Left cardiac atrium (tissue), 4 donors: ENCODE measurements at places on chromosomes 12 and 14.

DNA sequence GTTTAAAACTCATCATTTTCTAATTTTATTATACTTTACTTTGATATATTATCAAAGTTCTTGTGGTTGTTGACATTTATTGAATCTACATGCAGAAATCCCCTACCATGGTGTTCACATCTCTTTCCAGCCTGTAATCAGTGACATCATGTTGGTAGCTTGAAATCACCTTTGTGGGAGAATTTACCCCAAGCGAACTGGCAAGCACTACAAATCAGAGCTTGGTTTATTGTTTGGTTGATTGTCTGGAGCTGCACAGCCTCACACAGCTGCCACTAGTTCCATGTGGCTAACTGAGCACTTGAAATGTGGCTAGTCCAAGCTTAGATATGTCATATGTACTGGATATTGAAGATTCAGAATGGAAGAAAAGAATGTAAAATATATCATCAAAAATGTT lies 15.4 kb upstream of the KRT5 start:
- DNase-seq, result no peak

DNA sequence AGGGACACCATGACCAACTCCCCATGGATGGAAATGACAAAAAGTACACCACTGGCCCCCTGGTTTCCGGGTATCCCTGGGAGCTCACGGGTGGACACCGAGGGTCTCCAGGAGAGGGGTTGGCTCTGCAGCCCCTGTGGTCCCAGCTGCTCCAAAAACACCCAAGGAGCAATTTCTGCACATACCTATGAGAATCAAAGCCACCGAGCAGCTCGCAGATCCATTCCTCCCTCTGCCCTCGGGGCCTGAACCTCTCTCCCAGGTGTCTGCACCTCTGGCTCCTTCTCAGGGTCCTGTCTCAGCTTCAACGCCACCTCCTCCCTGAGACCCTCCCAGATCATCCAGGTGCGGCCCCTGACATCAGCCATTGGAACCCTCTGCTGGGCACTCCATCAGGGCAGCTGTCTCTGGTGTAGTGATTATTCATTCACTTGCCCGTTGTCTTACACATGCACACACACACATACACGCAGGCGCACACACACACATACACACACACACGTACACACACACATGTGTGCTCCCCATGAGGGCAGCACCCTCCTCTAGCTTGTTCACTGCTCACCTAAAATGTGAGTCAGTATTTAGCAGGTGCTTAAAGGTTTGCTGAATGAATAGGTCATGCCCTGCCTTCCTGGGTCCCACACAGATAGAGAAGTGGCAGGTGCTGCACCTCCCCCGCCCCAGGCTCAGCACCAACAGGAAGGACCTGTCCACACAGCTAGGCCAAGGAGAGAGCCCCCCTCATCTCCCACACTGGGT lies 5.9 kb downstream of the RIMBP2 start:
- DNase-seq, result no peak

DNA sequence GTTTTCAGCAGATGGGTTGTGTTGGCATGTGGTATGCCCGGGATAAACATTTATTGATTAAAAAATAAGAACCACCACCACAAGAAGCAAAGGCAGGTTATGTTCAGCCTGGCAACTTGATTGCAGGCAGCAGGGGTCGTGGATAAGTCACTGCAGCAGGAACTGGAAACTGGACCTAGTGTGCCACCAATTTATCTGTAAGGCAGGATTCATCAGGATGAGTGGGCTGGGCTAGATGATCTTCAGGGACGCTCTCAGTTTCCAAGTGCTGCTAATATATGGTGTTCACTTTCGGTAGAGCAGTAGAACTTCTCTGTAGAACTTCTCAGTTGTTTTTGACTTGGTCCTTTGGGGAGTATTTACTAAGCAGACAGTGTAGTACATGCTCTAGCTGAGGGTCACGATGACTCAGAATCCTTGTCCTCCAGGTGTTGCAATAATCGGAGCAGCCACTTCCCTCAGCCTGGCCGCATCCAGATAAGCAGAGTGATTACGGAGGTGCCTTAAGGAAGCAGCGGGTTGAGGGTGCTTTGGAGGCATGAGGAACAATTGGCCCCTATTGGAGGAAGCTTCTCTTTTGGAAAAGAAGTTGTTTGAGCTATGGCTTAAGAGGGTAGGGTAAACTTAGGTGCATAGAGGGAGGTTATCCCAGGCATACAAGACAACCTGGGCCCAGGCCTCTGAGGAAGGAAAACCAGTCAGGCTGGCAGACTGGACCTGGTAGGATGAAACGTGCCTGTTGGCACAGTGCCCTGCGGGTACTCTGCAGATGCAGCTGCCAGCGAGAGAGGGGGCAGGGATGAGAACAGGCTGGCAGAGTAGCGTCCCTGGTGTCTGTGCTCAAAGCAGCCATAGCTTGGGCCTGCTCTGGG lies 104.0 kb downstream of the GPR135 start:
- peak; percentile 76 for DNase-seq

- no peak for DNase-seq
These were observed 76.6 kb upstream of the OSBPL8 start for GRCh38 chr12:76636121-76636692.

DNA sequence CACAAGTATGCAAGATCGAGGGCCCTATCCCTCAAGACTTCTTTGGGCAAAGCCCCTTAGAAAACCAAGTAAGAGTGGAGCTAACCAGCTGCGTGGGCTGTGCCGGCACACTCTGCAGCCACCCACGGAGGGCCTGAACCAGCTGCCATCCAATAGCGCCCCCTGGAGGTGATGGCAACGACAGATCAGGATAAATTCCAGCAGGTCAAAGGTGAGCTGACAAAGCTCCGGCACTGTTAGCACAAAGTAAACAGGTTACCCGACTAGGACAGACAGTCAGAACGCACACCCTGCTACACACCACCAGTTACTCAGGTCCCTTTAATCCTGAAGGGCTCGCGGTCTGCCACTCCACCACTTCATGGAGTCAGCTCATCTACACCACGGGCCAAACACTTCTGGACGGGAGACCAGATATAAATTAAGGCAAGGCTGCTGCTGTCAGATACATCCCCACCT lies 4.9 kb downstream of the ZBTB39 start:
- peak; percentile 78 for DNase-seq

- DNase-seq, result no peak
These were observed 646 bp upstream of the OR6C4 start for GRCh38 chr12:55548756-55549155.

DNA sequence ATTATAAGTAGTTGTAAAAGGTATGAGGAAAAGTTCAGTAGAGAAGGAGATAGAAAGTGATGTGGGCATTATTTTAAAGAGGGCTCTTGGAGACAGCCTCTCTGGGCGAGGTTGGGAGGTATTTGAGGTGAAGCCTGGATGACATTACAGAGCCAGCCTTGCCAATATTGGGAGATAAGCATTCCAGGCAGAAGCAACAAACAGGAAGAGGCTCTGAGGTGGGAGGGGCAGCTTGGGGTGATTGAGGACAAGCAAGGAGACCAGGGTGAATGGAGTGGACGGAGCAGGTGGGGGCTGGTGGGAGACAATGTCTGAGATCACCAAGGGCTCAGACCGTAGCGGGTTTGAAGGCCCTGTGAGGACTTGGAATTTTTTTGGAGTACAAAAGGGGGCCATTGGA lies 87.3 kb downstream of the DYRK2 start:
- DNase-seq, result no peak

DNA sequence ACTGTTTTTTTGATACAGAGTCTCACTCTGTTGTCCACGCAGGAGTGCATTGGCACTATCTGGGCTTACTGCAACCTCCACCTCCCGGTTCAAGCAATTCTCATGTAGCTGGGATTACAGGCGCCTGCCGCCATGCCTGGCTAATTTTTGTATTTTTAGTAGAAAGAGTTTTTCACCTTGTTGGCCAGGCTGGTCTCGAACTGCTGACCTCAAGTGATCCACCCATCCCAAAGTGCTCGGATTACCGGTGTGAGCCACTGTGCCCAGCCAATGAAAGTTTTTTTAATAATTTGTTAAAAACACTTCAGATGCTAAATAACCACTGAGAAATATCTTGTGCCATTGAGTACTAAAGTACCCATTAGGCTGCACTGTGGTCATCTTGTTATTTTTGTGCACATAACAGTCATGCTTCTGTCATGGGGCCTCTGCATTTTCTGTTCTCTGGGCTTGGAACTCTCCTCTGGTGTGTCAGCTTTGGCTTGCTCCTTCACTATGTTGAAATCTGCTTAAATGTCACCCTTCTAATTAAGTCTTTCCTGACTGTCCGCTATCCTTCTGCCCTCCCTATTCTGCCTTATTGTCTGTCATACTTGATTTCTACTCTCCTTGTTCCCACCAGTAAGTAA lies 105.1 kb downstream of the KTN1 start:
- no peak for DNase-seq

DNA sequence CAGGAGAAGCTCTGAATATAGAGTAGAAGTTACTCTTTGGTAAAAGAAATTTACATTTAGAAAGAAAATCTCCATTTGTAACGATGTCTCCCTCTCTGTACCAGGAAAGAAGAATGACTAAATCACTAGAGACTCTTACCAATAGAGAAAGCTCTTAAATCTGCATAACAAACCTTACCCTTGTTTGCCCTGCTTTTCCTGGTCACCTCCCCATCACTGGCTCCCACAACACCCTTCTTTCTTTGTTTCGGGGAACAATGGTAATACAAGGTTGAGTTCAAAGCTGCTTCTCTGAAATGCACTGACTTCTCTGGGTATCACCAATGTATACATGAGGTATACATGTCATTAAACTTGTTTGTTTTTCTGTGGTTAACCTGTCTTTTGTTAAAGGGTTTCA lies 351.1 kb upstream of the FLRT2 start:
- no peak for DNase-seq

GRCh38 chr14:99789581-99789980 lies 3.6 kb upstream of the EML1 start:
- no peak for DNase-seq

GRCh38 chr12:16603260-16603915 lies 2.6 kb downstream of the LMO3 start:
- no peak for DNase-seq

GRCh38 chr14:84003346-84003745 lies 1526.6 kb upstream of the FLRT2 start:
- no peak for DNase-seq

GRCh38 chr14:91412939-91413338 lies 4.7 kb downstream of the CCDC88C start:
- DNase-seq, result no peak

DNA sequence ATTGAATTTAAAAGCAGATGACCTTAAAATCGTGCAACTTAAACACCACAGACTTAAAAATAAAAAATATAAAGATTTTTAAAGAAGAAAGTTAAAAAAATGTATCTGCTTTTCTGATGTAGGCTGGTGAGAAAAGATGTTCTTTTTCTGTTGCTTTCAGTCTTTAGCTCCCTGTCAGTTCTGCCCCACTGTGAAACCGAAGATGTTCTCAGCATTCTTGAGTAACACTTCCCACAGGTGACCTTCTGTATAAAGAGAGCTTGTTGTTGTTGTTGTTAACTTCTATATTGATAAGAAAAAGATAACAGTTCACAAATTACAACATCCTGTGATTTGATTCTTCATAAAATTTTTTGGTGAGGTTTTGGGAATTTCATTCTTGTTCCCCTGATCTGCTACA lies 377.9 kb upstream of the RGS6 start:
- DNase-seq, result no peak

GRCh38 chr14:71354801-71355200 lies 447.5 kb downstream of the PCNX1 start:
- DNase-seq, result no peak
